EL (cell line): ENCODE measurements at places on chromosomes 5 and 9.

DNA sequence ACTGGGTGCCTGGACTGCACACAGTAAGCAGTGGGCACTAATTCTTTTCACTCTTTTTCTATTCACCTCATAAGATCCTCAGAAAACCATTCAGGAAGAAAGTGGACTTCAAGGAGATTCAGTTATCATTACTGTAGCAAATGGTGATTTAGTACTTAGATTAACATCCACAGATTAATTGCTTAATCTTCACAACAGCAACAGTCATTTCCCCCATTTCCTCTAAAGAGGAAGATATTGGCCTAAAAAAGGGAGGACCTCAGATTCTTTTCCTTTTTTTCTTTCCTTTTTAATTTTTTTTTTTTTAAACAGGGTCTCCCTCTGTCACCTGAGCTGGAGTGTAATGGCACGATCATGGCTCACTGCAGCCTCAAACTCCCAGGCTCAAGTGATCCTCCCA is 64.4 kb downstream of the AUH start:
- DNase-seq, result no peak

DNA sequence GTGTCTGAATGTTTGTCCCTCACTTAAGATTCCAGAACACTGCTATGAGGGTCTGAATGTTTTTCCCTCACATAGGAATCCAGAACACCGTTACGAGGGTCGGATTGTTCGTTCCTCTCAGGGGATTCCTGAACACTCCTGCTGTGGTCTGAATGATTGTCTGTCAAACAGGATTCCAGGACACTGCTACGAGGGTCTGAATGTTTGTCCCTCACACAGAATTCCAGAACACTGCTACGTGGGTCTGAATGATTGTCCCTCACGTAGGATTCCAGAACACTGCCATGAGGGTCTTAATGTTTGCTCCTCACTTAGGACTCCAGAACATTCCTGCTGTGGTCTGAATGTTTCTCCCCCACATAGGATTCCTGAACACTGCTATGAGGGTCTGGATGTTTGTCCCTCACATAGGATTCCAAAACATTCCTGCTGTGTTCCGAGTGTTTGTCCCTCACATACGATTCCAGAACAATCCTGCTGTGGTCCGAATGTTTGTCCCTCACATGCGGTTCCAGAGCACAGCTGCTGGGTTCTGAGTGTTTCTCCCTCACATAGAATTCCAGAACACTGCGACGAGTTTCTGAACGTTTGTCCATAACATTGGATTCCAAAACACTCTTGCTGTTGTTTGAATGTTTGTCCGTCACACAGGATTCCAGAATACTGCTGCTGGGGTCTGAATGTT is 199.5 kb downstream of the FOXD4L6 start:
- DNase-seq, result no peak

- DNase-seq, result peak; percentile 40
These were observed 12.9 kb downstream of the TCF7 start for GRCh38 chr5:134127376-134127861.

- DNase-seq, result peak; percentile 51
These were observed 449 bp upstream of the PCSK5 start for GRCh38 chr9:75889977-75890471.

DNA sequence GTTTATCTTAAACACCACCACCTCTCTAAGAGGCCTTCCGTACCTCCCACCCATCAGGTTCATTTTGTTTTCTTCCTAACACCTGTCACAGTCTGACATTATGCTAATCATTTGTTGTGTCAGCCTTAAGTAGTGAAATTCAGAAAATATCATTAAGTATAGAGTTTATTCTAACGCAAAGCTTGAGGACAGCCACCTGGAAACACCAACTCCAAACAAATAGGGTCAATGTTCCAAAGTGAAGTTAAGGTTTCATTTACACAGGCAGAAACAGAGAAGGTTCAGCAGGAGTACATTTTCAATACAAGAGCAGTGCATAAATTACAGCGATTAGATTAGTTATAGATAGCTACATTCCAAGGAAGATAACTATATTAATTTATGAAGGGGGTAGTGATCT is 1.3 kb upstream of the SMC5 start:
- no peak for DNase-seq

- no peak for DNase-seq
These were observed 405.1 kb downstream of the KCTD16 start for GRCh38 chr5:144575736-144576135.

- no peak for DNase-seq
These were observed 490.4 kb downstream of the IRX1 start for GRCh38 chr5:4086081-4086480.

DNA sequence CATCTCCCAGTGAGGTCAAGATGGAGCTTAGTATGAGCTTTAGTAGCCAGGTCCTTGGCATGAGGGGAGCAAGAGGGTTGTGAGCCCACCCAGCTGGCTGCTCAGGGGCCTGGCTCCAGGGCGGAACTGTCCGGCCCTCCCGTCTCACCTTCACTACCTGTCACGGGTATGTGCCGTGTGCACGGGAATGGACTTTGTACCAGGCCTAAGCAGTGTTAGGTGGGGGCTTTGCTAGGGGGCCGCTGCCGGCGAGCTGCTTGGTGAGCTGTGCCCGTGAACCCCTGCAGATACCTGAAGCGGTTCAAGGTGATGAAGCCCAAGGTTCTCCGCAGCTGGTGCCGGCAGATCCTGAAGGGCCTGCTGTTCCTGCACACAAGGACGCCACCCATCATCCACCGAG is 46.7 kb downstream of the WNK2 start:
- DNase-seq, result no peak

- DNase-seq, result no peak
These were observed 212.6 kb downstream of the SPATA31D1 start for GRCh38 chr9:82201196-82201595.

GRCh38 chr5:174589599-174589998 is 134.8 kb upstream of the MSX2 start:
- DNase-seq, result peak; percentile 34

DNA sequence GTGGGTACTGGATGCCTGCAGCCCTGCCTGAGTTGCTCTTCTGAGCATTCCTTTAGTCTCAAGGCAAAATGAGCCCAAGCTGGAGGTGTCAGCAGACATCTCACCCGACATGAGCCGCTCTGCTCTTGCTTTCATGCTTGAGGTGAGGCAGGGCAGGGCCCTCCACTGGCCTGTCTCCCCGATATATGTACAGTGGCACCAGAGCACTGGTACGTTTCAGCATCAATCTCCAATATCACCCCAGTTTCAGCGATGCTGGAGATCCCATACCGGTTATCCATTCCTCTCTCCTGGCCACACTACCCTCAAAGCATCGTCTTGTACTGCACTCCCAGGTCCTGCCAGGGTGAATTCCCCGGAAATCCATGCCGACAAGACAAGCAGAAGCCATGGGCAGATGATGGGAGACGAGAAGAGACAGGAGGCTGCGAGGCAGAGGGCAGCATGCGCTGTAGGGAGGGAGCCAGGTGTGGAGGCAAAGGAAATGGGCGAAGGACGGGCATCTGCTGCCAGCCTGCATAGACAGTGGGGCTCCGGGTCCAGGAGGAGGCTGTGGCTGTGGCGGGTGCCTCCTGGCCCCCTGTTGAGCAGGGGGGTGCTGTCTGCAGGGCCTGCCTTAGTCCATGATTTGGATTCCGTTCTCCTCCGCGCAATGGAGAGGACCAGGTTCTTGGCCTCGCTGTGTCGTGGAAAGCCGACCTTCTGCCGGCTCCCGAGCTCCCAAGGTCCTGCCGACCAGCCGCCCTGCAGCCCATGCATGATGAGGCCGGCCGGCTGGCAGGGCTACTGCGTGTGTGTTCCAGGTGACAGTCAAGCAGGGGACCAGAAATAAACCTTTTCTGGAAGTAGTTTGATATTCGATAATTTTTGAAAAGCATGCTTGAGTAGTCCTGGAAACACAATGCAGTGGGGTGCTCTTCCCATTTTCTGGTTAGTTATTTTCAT is 152.2 kb upstream of the IRX2 start:
- DNase-seq, result no peak

- DNase-seq, result peak; percentile 65
These were observed 46.4 kb upstream of the STK32A start for GRCh38 chr5:147188200-147189108.

DNA sequence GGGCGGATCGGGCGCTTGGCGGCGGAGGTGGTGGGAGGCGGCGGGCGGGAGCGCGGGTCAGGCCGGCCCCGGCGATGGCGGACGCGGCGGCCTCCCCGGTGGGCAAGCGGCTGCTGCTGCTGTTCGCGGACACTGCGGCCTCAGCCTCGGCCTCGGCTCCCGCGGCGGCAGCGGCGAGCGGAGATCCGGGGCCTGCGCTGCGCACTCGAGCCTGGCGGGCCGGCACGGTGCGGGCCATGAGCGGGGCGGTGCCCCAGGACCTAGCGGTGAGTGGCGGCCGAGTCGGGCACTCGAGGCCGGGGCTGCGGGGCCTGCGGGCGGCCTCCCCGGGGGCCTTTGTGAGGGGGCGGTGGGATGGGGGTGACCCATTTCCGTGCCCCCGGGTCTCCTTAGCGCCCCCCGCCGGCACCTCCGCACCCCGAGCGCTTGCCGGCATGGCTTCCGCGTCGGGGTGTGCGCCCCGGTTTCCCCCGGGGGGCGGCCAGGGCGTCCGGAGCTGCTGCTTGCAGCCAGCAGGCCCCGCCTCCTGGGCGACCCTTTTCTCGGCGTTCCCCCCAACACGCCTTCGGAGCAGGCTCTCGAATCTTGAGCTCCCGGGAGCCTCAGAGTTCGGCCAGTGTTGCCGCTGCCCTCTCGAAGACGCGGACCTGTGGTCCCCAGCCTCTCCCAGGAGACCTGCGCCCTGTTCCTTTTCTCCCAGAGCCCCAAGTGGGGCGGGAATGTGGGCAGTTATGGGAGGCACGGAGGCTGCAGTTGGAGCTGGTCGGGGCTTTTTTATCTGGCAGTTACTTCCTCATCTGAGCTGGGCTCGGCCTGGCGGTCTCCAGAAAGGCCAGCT is 456 bp downstream of the KDM3B start:
- DNase-seq, result peak; percentile 70

- DNase-seq, result peak; percentile 51
These were observed 95.7 kb downstream of the KCNT1 start for GRCh38 chr9:135797507-135798262.

DNA sequence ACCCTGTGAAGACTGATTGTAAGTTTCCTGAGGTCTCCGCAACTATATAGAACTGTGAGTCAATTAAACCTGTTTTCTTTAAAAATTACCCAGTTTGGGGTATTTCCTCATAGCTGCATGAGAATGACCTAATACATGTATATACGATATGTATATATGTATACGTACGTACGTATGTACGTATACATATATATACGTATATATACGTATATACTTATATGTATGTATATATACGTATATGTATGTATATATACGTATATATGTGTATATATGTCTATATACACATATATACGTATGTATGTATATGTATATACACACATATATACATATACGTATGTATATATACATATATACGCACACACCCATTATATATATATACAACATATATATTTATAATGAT is 1153.0 kb upstream of the CDH18 start:
- DNase-seq, result no peak

- no peak for DNase-seq
These were observed 7.0 kb upstream of the WHRN start for GRCh38 chr9:114511978-114512874.

- DNase-seq, result peak; percentile 88
These were observed 140.9 kb downstream of the NR3C1 start for GRCh38 chr5:143262393-143263174.
